CD4-positive, alpha-beta T cell treated with Interleukin-6 at 100 ng/mL for 8 hours (primary cell): ENCODE measurements at places on chromosomes 4 and X.

GRCh38 chrX:5672099-5672498 is 556.6 kb downstream of the NLGN4X start:
- no peak for DNase-seq

GRCh38 chrX:20224814-20225487 is 41.8 kb downstream of the RPS6KA3 start:
- no peak for DNase-seq

DNA sequence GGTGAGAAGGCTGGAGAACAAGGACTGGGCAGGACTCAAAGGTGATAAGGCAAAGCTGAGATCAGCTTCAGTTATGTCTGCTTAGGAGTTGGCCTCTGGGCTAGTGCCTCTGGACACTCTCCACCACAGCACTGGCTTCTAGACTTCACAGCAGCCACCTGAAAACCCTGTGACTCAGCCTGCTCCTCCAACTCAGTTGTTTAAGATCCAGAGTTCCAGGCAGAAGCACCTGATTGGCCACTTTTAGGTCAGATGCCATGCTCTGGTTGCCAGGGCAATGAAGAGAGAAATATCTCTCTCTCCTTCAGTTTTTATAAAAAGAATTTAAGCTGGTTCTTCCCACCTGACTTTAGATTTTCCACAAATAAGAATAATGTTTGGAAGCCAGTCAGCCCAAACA is 47.9 kb upstream of the BLTP1 start:
- no peak for DNase-seq

DNA sequence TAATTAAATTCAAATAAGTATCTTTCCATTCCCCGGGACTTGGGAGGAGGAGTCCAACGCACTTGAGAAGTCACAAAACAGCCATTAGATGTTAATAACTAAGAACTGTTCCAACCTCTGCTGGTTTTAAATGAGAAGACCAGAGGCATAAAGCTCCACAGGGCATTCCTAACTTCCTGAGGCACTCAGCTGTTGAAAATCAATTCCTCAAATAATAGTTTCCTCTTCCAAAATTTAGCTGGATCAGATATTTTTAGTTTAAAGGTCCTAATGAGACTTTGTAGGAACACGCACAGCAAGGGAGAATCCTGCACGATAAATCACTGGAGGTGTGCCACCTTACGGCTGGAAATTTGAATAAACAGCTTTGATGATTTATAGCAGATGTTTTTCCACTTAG is 504.3 kb upstream of the ZFP42 start:
- no peak for DNase-seq

DNA sequence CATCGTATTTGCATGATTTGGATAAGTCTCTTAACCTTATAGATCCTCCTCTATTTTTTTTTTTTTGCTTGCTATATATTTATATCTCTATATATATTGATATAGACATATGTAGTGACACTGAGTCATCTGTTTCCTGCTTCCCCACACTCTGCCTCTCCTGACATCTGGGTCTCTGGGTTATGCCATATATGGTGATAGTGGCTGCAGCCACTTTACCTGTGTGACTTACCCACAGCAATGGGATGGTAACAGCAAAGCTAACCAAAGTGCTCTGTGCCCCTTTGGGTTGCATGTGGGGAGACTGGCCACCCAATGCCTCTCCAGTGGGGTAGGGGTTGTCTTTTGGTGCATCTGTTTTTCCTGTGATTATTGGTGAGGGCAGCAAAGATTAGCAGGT is 14.5 kb downstream of the CMC4 start:
- peak; percentile 14 for DNase-seq

DNA sequence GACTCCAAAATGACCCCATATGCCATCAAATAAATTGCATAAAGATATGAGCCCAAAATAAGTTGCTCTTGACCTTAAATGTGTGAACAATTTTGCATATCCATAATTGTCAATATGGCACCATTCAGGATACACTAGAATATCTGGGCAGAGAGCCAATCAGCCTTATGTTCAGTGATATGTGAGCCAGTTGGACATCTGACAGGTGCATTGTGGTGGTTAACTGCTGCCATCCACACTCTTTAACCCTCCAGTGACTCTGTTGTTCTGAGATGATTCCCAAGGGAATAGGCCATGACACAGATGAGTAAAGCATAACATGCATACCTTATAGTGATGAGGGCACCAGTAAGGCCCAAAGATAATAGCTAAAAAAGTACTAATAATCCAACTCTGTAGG is 500.1 kb downstream of the PCDH18 start:
- no peak for DNase-seq

- DNase-seq: no peak
Measured at GRCh38 chr4:4791299-4792111, 68.0 kb upstream of the MSX1 start.

GRCh38 chr4:125262079-125262478 is 52.7 kb upstream of the FAT4 start:
- DNase-seq: no peak

- DNase-seq: no peak
Measured at GRCh38 chr4:94068753-94069719, 138.6 kb upstream of the SMARCAD1 start.

DNA sequence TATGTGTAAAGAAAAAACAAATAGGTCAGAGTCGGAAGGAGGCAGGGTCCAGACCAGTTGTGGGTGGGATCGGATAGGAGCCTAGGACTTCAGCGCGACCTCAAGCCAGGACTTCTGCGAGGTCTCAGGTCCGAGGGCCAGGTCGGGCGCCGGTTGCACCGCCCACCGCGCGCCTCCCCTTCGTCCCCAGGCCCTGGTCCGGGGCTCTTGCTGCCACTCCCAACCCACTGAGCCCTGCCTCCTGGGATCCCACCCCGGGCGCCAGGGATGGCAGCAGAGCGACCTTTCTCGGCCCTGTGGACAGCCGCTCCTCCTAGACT is 12.3 kb downstream of the PITX2 start:
- no peak for DNase-seq

DNA sequence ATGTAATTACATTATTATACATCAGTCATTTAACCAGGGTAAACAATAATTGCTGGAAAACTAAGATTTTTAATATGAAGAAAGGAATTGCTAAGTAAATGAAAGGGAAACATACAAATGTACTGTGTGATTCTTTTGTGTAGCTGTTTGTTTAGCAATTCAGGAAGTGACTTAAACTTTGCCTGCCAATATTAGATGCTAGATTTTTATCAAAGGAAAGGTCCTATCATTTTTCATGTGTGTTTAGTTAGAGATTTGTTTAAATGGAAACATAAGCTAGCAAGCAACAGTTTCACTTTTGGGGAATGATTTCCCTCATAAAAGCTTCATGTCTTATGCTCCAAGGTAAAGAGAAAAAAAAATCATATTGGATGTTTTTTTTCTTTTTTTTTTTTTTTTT is 95.1 kb upstream of the LIMCH1 start:
- DNase-seq: no peak

DNA sequence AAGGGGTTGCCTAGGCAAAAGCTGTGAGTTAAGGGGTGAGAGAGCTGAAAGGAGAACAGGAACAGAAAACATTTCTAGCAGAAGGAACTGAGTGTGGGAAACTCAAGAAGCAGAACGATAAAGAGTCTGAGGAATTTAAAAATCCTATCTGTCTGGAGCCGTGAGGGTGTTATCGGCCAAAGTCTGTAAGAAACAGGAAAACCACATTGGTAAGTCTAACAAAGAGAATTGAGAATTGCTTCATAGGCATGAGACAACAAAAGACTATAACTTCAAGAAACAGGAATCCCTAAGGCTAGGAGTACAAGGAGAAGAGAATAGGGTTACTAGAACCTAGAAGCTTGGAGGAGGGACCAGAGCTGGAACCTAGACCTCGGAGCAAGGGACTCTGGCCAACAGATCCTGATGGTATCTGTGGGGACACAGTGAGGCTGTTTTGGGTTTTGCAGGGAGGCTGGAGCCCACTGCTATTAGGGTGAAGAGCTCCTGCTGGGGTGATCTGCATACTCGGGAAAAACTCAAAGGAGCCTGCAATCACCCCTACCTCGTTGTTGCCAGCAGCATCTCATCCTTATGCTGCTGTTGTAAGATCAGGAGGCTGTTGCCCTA is 175.6 kb downstream of the FBXO8 start:
- DNase-seq: no peak

DNA sequence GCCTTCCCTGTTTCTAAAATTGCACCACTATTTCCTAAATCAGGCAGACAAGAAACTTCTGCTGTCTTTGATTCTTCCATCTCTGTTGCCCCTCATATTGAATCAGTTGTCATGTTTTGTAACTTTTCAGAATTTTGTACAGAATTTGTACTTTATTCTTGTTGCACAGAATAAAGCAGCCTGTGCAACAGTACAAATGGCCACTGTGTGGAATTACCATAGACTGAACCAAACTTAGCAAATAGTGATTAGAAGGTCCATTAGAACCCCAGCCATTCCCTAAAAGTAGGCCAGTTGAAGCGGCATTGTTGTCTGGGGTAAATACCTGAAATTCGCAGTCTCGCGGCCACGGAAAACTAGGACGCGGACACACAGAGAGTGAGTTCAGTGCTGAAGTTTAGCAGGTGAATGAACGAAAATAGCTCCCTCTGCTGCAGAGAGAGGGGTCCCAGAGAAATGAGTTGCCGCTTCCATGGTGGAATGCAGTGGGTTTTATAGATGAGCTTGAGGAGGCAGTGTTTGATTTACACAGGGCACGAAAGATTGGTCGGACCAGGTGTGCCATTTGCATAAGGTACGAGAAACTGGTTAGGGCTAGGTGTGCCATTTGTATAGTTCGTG is 71.8 kb downstream of the C4orf33 start:
- no peak for DNase-seq

- peak; percentile 35 for DNase-seq
Measured at GRCh38 chr4:123616951-123617461, 220.4 kb downstream of the SPRY1 start.

DNA sequence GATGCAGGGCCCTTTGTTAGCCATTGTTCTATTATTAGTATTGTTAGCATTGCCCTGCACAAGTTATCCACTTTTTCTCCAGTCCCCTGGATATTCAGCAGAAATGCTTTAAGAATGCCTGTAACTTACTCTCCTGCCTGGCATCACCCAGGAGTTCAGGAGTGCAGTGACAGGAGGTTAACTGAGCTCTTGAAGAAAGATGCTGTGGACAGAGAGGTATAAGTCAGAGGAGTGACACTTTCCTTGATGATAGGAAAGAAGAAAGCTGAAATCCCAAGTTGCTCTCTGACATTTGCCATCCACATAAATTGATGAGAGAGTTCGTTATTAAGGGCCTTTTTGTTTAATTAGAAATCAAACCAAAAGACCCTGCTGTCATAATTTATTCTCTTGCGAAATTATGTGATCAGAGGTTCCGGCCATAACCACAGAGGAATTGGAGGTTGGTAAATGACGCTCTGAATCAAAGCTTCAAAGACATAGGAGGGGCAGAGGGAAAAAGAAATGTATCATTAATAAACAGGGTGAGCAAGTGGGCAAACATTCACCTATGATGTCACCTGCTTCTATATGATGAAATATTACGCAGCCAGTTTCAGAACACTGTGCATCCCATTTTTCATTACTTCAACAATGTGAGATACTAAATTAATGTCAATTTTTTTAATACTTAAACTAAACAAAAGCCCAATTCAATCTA is 230.2 kb upstream of the JADE1 start:
- DNase-seq: no peak

DNA sequence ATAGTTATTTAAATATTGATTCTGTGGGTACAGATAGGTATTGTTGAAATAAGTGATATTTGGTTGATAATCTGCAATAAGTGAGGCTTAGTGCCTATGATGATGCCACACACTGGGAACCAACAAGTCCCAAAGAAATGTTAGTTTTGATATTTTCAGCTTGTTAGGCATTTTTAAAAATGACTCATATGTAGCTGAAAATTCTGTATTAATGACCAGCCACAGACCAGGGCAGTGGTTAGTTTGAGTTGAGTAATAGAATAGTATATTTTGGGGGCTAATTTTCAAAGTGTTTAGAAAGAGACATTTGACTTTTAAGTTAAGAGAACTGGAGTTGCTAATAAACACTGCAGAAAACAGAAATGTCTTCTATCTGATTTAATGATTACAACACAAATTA is 9.4 kb downstream of the INTU start:
- DNase-seq: no peak

DNA sequence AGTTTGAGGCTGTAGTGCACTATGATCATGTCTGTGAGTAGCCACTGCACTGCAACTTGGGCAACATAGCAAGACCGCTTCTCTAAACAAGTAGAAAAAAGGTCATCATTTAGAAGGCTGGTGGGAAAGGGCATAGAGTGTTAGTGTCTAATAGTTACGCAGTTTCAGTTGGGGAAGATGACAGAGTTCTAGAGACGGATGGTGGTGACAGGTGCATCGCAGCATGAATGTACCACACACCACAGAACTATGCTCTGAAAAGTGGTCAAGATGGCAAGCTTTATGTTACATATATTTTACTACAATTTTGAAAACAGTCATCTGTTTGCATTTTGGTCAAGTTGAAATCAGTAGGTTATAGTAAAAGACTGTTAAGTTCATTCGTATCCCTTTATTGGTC is 23.7 kb upstream of the CLDN34 start:
- DNase-seq: no peak

- no peak for DNase-seq
Measured at GRCh38 chr4:105120626-105121025, 26.1 kb upstream of the TET2 start.

- DNase-seq: no peak
Measured at GRCh38 chr4:140240237-140240636, 86.3 kb upstream of the MAML3 start.

DNA sequence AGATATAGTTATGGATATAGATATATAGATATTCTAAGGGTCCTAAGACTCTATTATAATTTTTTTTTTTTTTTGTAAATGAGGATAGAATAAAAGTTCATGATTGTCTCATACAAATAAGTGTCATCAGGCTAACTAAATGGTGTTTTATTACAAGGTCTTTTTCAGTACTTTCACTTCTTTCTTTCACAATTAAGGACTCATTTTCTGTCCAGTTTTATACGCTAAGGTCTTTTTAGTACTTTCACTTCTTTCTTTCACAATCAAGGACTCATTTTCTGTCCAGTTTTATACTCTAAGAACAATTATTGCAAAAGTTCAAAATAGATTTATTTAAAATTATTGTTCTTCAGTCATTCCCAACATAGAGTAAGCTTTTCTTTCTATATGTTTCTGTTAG is 32.7 kb downstream of the RUFY3 start:
- DNase-seq: no peak

DNA sequence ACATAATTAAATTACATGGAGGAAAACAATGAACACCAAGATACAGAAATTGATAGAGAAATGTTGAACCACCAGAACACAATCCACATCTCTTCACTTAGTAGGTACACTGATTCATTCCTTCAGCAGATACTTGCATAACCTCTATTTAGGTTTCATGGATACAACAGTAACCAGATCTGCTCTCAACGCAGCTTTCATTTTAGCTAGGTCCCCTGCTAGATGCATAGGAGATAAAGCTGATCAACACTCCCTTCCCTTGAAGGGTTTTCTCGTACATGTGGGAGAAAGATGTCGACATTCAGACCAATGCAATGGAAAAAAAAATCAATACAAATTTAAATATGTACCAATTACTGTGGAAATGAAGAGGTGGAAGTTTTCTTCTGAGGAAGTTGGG is 37.3 kb downstream of the UNC5C start:
- DNase-seq: no peak

- DNase-seq: no peak
Measured at GRCh38 chr4:185309770-185310169, 86.0 kb downstream of the LRP2BP start.

- no peak for DNase-seq
Measured at GRCh38 chr4:150256841-150257730, 178.8 kb downstream of the DCLK2 start.

GRCh38 chr4:53326535-53326934 is 39.3 kb downstream of the SCFD2 start:
- DNase-seq: no peak
